ENCODE measurements at places on chromosomes 13 and 19.

GRCh38 chr19:17996826-17997316 lies 11.1 kb upstream of the ARRDC2 start:
- peak; percentile 60 for DNase-seq

GRCh38 chr13:41231786-41232185 lies 31.6 kb downstream of the MTRF1 start:
- DNase-seq, result no peak

DNA sequence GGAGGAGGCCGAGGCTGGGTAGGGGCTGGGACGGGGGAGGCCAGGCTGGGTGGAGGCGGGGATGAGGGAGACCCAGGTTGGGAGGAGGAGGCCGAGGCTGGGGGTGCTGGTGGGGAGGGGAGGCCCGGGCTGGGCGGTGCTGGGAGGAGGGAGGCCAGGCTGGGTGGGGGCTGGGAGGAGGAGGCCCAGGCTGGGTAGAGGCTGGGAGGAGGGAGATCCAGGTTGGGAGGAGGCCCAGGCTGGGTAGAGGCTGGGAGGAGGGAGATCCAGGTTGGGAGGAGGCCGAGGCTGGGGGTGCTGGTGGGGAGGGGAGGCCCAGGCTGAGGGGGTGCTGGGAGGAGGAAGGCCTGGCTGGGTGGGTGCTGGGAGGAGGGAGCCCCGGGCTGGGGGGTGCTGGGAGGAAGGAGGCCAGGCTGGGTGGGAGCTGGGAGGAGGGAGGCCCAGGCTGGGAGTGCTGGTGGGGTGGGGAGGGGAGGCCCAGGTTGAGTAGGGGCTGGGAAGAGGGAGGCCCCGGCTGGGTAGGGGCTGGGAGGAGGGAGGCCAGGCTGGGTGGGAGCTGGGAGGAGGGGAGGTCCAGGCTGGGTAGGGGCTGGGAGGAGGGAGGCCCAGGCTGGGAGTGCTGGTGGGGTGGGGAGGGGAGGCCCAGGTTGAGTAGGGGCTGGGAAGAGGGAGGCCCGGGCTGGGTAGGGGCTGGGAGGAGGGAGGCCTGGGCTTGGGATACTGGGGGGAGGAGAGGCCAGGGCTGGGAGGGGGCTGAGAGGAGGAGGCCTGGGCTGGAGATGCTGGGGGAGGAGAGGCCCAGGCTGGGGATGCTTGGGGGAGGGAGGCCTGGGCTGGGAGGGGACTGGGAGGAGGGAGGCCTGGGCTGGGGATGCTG lies 10.7 kb downstream of the TPGS1 start:
- no peak for DNase-seq

GRCh38 chr19:51380379-51380778 lies 7.4 kb downstream of the LIM2 start:
- no peak for DNase-seq

GRCh38 chr13:109610517-109610916 lies 175.9 kb downstream of the IRS2 start:
- DNase-seq, result no peak

DNA sequence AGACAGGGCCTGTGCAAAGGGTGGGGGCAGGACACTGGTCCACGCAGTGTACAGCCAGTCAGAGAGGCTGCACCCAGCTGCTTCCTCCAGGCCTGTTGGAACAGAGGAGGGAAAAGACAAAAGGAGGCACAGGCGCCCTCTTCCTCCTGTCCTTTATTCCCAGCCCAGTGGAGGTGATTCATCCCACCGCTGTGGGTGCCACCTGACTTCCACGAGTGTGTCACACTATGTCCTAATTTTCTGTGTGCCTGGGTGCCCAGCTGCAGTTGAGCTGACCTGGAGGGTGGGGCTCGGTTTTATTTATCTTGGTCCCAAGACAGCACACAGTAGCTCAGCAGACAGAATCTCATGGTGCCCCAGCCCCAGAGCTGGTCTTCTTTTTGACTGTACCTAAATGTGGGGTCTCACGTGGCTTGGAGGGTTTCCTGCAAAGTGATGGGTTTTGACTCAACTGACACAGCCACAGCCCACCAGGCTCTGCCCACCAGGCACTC lies 9.0 kb downstream of the EPS15L1 start:
- no peak for DNase-seq

All from stimulated activated CD8-positive, alpha-beta memory T cell treated with anti-CD3 and anti-CD28 coated beads, Interleukin-15, amount 100 ng/mL, for 4 hours (primary cell).